DND-41 (cell line): ENCODE measurements at places on chromosomes 4 and X.

GRCh38 chrX:83160096-83160495, 348.0 kb upstream of the POU3F4 start:
- DNase-seq = no peak

- no peak for DNase-seq
Observed at GRCh38 chr4:74203467-74203866, 45.5 kb downstream of the MTHFD2L start.

DNA sequence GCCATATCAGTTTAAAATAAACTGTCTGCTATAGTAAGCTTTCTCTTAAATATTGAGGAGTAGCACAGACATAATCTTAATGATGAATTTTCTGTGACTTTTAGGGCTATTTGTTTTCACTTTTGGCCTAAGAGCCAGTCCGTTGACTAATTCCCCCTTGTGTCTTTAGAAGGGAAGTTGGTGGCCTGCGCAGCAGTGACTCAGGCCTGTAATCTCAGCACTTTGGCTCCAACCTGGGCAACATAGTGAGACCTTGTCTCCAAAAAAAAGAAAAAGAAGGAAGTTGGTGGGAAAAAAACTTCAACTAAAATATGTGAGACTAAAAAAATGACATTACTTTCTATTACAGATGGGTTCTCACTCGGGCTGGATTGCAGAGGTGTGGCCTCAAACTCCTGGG, 3.4 kb downstream of the NCAPG start:
- DNase-seq = no peak

DNA sequence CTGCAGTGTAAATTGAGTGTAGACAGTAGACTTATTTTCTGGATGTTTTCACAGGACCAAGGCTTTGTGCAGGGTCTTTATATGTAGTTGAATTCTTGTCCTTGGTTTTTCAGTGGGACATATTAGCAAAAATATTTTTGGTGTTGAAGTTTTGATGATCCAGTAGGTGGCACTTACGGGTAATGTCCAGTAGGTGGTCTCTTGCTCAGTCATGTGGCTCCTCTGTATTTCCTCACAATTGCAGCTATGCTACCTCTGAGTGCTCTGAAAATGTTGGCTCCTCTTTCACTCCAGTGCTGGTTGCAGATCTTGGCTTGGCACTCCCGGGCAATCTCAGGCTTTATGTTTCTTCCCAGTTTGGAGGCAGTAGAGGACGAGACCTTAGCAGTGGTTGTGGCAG, 419.8 kb upstream of the AMOT start:
- DNase-seq = no peak

DNA sequence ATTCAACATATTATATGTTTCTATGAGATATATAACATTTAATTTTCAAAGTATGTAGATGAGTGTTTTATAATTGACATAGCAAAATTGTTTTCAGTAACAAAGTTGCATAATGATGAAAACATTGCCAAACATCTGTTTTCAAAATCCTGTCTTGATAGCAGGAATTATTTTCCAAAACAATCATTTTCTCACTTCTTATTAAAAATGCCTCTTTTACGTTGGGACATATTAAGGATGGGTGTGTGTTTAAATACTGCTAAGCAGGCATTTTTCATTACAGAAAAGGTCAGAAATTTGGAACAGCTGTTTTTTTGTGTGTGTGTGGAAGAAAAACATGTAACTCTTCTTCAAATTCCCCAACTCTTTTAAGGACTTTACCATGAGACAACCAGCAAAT, 452.0 kb downstream of the SPRY1 start:
- no peak for DNase-seq

DNA sequence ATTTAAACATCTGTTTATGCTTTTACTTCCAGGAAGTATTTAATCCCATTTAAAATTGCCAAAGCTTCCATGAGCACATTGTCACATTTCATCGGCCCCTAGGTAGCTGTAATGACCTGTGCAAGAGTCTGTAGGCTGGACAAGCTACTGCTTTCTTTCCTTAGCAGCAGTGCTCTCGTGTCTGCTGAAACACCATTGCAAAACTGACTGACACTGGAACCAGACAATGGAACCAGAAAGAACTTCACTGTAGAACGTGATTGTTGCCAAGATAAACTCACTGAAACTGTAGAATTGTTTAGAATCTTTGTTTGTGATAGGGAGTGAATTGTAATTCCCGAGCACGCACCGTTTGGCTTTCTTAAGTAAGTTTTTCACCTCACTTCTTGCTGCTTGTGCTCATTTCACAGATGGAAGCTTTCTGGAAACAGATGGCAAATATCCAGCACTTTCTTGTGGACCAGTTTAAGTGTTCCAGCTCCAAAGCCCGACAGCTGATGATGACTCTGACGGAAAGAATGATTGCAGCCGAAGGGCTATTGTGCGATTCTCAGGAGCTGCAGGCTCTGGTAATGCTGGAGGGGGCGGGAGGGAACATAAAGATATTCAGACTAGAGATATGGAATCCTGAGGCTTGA, 36.9 kb downstream of the EVC start:
- no peak for DNase-seq

GRCh38 chr4:26859762-26860156, 882 bp upstream of the STIM2 start:
- DNase-seq = no peak

- DNase-seq = no peak
Observed at GRCh38 chrX:7927259-7928167, at the start of gene PNPLA4. PNPLA4 (minus strand) TSS chrX:7927413; CDS start chrX:7926119, 1,294 bp downstream.

DNA sequence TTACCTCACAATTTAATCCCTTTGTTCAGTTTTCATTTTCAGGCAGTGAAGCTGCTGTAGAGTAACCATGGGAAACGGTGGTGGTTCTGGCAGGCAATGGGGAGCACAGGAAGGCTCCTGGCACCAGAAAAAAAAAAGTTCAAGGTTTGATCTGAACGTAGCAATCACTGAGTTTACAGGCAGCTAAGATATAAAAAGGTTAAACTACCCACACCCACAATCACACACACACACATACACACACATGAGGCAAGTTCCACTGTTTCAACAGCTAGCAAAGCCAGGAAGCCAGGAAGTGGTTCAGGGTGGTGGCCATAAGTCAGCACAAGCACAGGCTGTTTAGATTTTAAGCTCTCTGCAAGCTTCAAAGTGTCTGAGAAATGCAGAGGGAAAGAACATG, at the start of gene SULT1B1:
Gene SULT1B1 (minus strand): TSS at position 166 of the 400 bp plus-strand sequence. CDS start 5,403 bp downstream, outside the sequence.
- DNase-seq = peak; percentile 42

- DNase-seq = no peak
Observed at GRCh38 chrX:18151649-18152048, 69.0 kb downstream of the BEND2 start.

DNA sequence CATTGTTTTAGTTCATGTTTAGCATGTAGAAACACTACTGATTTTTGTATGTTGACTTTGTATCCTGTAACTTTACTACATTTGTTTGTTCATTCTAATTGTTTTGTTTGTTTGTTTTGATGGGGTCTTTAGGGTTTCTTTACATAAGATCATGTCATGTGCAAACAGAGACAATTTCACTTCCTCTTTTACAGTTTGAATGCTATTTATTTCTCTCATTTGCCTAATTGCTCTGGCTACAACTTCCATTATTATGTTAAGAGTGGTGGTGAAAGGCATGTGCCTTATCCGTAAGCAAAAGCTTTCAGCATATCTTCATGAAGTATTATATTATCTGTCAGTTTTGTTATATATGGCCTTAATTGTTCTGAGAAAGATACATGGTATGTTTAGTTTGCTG, 571.1 kb downstream of the PCDH7 start:
- DNase-seq = no peak
